ENCODE measurements at places on chromosomes 13 and 19.

- DNase-seq: peak; percentile 79
Measured at GRCh38 chr13:35953537-35954206, 177.5 kb downstream of the DCLK1 start.

GRCh38 chr13:26721251-26722121 is 39.1 kb downstream of the GPR12 start:
- no peak for DNase-seq

- DNase-seq: no peak
Measured at GRCh38 chr13:97537110-97537509, 103.1 kb downstream of the RAP2A start.

DNA sequence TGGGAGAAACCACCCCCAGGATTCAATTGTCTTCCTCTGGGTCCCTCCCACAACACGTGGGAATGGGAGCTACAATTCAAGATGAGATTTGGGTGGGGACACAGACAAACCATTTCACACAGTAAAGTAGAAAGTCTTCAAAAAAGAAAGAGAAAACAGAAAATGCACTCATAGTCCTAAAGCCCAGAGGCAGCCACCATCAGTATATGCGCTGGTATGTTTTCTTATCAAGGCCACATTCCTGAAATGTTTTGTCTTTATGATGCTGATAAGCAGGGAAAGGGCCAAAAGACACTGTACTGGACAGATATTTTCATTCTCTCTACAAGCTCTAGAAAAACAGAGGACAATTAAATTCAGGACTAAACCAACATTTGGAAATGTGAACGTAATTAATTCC is 375.8 kb upstream of the TSHZ3 start:
- DNase-seq: no peak

DNA sequence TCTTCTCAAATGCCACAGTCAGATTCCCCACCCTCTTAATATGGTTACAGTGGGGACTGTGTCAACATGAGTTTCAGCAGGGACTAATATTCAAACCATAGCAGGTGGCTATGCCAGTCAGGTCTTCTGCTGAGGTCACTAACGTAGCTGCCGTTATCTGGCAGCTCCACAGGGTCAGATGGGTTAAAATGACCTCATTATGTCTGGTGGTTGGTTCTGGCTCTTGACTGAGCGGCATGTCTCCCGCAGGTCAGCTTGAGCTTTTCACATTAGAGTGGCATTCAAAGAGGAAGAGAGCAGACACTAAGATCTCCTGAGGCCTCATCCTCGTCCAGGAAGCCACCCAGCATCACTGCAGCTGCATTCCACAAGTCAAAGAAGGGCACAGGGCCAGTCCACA is 21.4 kb upstream of the IPO5 start:
- no peak for DNase-seq

- peak; percentile 74 for DNase-seq
Measured at GRCh38 chr13:110349239-110349638, 42.2 kb downstream of the COL4A2 start.

- no peak for DNase-seq
Measured at GRCh38 chr19:589693-590395, at the start of gene HCN2. HCN2 (plus strand) TSS chr19:589881; CDS start chr19:589946, 65 bp downstream.

DNA sequence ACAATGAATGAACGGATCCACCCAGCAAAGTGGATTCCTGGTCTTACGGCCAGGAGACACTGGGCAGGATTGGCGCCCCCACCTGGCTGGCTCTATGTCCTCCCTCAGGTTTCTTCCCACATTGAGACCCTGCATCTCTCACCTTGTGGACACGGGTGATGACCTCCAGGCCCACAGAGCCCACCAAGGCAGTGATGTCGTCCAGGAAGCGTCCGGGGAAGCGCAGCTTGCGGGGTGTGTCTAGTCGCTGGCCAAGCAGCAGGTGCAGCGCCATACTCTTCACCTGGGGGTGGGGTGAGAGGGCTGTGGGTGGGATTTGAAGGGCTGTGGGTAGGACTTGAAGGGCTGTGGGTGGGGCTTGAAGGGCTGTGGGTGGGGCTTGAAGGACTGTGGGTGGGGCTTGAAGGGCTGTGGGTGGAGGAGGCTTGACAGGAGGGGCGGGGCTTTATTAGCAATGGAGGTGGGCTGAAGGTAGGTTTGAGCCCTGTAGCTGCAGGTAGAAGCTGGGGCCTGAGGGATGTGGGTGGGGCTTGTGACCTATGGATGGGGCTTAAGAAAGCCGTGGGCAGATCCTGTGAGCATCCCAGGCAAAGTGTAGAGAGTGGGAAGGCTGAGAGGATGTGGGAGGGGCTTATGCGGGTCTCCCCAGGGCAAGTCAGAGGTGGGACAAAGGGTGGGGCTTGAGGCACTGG is 12.1 kb upstream of the ANGPTL8 start:
- DNase-seq: no peak

- no peak for DNase-seq
Measured at GRCh38 chr19:31497709-31498108, 148.5 kb upstream of the TSHZ3 start.

DNA sequence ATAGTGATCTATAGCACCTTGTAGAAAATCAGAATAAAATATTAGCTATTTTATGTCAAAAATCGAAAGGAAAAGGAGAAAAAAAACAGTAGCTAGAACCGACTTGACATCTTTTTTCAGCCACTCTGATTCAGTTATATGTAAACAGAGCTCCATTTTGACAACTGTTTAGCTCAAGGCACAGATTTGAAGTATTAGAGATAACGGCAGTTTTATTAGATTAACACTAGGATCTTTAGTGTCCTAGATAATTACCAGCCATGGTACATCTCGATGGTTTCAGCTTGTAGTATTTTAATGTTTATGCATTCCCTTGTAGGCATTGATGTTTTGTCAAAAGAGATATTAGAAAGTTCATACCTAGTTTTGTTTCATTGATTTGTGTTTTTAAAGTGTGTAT is 67.3 kb downstream of the PCDH17 start:
- no peak for DNase-seq

DNA sequence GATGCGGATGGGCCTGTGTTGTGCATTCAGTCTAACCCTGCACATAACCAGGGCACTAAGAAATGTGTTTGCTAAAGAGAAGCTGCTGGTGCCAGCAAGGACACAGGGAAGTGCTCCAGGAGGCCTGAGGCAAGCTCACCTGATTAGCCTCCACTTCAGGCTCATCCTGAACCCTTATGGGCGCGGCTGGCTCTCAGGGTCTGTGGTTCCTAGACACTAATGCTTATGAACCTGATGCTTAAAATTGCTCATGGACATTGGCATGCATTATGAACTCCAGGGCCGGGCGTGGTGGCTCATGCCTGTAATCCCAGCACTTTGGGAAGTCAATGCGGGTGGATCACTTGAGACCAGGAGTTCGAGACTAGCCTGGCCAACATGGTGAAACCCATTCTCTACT is 34.3 kb downstream of the SERP2 start:
- DNase-seq: no peak

DNA sequence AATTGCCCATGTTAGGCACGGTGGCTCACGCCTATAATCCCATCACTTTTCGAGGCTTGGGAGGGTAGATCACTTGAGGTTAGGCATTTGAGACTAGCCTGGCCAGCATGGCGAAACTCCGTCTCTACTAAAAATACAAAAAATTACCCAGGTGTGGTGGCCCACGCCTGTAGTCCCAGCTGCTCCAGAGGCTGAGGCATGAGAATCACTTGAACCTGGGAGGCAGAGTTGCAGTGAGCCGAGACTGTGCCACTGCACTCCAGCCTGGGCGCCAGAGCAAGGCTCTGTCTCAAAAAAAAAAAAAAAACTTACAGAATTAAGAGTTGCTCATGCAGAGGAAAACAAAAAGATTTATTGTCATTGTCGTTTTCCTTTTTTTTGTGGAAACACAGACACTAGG is 3.4 kb upstream of the PSMC4 start:
- DNase-seq: no peak

- no peak for DNase-seq
Measured at GRCh38 chr19:6849876-6850275, 37.5 kb upstream of the ADGRE1 start.

GRCh38 chr19:44050740-44051649 is 841 bp upstream of the ZNF223 start:
- peak; percentile 64 for DNase-seq

GRCh38 chr13:77079902-77080413 is 53.0 kb upstream of the FBXL3 start:
- no peak for DNase-seq

GRCh38 chr19:2983351-2984214 is 6.2 kb downstream of the TLE6 start:
- DNase-seq: peak; percentile 51

DNA sequence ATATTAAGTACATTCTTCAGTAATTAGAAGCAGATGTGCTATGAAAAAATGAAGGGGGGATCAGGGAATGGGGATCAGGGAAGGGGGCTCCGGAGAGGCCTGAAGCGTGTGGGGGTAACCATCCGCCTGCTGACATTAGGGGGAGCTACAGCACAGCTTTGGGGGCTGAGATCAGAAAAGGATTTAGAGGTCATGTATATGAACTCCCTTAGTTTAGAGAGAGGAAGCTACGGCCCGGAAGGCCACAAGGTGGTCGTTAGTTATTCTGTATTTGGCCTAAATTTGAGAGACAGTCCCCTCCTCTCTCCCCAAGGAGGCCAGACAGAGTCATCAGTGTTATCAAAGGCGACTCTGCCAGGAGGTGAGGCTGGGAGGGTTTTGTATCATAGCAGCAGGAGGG is 99.0 kb downstream of the TM9SF2 start:
- no peak for DNase-seq

DNA sequence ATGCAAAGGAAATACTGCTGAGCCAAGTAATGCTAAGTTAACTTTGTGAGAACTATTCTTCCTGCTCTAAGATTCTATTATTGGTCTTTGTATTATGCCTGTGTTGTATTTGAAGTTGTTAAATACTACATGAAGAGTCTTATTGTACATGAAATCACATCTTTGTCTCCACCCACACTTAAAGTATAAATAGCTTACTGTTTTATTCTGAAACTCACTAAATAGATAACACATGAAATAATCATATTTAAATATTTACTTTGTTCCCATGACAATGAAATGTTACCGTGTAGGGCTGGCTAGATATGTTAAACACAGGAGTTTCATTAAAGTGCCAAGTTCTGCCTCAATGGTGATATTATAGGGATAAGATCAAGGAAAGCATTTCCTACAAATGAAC is 562.1 kb upstream of the ATXN8OS start:
- no peak for DNase-seq

- no peak for DNase-seq
Measured at GRCh38 chr19:52734331-52734892, 432 bp downstream of the ZNF611 start.

GRCh38 chr19:35106291-35106583 is 9.4 kb upstream of the FXYD3 start:
- no peak for DNase-seq

GRCh38 chr13:46184277-46184699 is 2.3 kb upstream of the LCP1 start:
- no peak for DNase-seq

GRCh38 chr13:25080773-25081172 is 15.2 kb upstream of the PABPC3 start:
- no peak for DNase-seq

GRCh38 chr13:26050568-26051230 is 1.1 kb downstream of the SHISA2 start:
- peak; percentile 30 for DNase-seq

DNA sequence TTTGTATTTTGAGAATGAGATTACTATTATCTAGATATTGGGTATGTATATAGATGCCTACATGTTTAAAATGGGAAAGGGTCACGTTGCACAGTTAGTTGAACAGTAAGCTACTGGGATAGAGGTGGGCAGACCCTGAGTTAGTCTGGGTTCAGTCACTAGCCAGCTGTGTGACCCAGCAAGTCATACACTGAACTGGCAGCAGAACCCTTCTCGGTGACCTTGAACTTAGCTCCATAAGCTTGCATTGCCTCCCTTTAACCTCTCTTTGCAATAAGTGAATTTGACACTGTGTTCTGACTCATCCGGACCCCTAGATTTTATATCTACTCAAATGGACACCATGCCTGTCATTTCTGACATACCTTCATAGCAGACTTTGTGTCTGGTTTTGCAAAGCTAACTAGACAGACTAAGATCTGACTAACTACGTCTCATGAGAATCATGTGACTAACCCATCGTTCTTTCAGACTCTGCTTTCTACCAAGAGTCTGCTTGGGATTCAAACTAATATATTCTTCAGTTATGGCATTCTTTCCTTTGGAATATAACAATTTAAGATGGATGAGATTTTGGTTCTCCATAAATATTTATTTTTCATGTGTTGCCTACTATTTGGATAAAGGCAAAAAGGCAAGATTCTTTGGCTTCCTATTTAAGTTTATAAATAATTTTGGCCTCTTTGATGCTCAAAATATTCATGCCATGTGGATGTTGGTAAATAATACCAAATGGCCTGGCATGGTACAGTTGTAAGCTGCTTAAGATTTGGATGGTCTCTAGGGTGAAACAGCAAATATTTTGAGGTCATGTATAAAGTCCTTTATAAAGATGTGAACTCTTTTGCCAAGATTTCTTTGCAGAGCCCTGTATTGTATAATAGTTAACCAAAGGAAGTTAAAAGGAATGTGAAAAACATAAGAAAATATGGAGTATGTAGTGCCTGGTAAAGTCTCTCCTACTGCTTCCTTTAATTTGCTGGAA is 159.3 kb downstream of the ITGBL1 start:
- no peak for DNase-seq

GRCh38 chr19:6464070-6464873 is at the start of gene CRB3:
CRB3 (plus strand) TSS chr19:6464271; CDS start chr19:6464702, 431 bp downstream.
- peak; percentile 89 for DNase-seq

DNA sequence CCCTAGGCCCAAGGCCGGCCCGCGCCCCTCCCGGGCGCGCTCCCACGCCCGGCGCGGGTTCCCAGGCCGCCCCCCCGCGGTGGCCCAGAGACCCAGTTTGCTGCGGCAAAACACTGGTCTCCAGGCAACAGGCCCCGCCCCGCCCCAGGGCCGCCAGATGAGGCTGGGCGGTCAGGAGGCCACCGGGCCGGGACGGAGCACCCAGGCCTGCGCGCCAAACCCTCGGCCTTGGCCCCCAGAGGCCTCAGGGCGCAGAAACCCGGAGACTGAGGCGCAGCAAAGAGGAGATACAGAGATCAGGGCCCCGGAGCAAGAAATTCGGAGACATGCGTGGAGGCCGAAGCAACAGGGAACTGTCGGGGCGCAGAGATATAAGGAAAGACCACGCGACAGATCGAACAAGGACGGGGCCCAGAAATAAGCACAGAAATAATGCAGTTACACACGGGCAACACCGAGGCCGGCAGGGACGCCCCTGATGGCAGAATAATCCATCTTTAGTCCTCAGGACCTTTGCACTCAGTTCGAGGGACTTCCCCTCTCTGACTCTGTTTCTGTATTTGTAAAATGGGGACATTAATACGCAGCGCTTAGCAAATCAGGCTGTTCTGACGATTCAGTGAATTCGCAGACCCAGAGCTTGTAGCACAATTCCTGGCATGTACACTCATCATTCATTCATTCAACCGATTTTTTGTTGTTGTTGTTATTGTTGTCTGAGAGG is 20.8 kb upstream of the ERCC1 start:
- DNase-seq: peak; percentile 74

- DNase-seq: no peak
Measured at GRCh38 chr13:89115307-89115706, 1444.1 kb downstream of the SLITRK5 start.

- DNase-seq: no peak
Measured at GRCh38 chr13:95858286-95859075, 181.5 kb downstream of the DNAJC3 start.

Data from NCI-H510A (cell line).